ENCODE measurements at places on chromosomes 4 and X. TPM values are rescaled to one million over a fixed set of nuclear protein-coding genes. Genes with fewer than 3 reads are reported as not detected.

The SLC25A53 gene
- total RNA-seq: 10.1 TPM

The PRR32 gene
- total RNA-seq: not detected

The DCAF12L2 gene
- under 0.01 TPM for total RNA-seq

The SFRP2 gene
- not detected for total RNA-seq

The PLP1 gene
- 0.18 TPM for total RNA-seq

The PPP2R2C gene
- not detected for total RNA-seq

The EFHC2 gene
- total RNA-seq: 0.28 TPM

The GLRB gene
- 10.2 TPM for total RNA-seq

The PABPC4L gene
- 1.5 TPM for total RNA-seq

The LUZP4 gene
- not detected for total RNA-seq

The ATP1B4 gene
- total RNA-seq: not detected

The TMEM144 gene
- total RNA-seq: 9.2 TPM

The ASMT gene
- not detected for total RNA-seq

The ARHGAP6 gene
- total RNA-seq: 8.7 TPM

The PCSK1N gene
- total RNA-seq: 0.09 TPM

The PABPC1L2B gene
- total RNA-seq: not detected

The MAGEH1 gene
- 36.7 TPM for total RNA-seq

The HSPA4L gene
- total RNA-seq: 4.0 TPM

The HTN1 gene
- not detected for total RNA-seq

The PLK4 gene
- total RNA-seq: 1.1 TPM

The CLDN34 gene
- not detected for total RNA-seq

The NPY5R gene
- not detected for total RNA-seq

The SSX2 gene
- not detected for total RNA-seq

The BMP3 gene
- total RNA-seq: under 0.01 TPM

The PNMA6A gene
- 1.6 TPM for total RNA-seq

The GAGE2A gene
- total RNA-seq: not detected

The DCHS2 gene
- under 0.01 TPM for total RNA-seq

The GBA3 gene
- total RNA-seq: not detected

The HPGD gene
- 0.09 TPM for total RNA-seq

The THAP6 gene
- total RNA-seq: 11.1 TPM

The CSAG3 gene
- total RNA-seq: not detected

The HPRT1 gene
- total RNA-seq: 14.8 TPM

The ZXDA gene
- total RNA-seq: 5.1 TPM

The DRP2 gene
- total RNA-seq: 0.74 TPM

The CDX4 gene
- not detected for total RNA-seq

The GLUD2 gene
- total RNA-seq: 1.00 TPM

The MAGEA11 gene
- 0.09 TPM for total RNA-seq

The CENPI gene
- total RNA-seq: 2.8 TPM

The DIPK2B gene
- not detected for total RNA-seq

The ENPEP gene
- 0.28 TPM for total RNA-seq

The INTU gene
- total RNA-seq: 5.7 TPM

The ARR3 gene
- total RNA-seq: not detected

The ADAMTS3 gene
- total RNA-seq: 3.8 TPM

The GAGE12J gene
- total RNA-seq: not detected
